ENCODE measurements at places on chromosomes 3 and 15.

DNA sequence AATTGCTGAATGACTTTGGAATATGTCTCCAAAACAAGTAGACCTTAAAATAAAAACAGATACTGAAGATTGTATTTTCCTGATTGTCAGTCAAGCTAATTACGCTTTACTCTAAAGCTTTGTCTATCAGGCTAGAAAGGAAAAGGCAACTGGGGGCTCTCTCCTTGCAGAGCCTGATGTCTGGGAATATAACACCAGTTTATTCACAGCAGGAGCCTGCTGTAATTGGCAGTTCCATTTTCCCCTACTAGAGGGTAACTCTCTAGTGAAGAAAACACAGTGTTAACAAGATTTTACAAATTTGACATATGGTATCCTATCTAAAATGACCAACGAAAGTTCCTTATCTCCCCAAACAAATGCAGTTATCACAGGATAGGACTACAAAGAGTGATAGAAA is 158.8 kb downstream of the PDZRN3 start:
- no peak for DNase-seq

- no peak for DNase-seq
Observed at GRCh38 chr15:91572110-91572509, 281.4 kb upstream of the SLCO3A1 start.

- DNase-seq: no peak
Observed at GRCh38 chr15:50979041-50979440, 70.6 kb downstream of the AP4E1 start.

DNA sequence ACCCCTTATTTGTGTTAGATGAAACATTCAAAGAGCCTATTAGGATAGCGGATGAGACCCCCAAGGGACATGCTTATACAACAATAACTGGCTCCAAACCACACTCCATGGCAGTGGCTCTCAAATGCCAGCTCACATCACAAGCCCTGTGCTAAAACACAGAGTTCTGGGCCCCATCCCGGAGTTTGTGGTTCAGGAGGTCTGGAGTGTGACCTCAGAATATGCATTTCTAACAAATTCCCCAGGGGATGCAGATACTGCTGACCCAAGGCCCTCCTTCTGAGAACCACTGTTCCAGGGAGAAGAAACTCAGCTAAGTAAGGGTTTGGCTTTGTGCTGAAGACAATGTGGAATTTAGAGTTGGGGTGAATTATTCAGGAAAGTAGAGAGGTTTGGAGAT is 3.6 kb downstream of the CCRL2 start:
- no peak for DNase-seq

DNA sequence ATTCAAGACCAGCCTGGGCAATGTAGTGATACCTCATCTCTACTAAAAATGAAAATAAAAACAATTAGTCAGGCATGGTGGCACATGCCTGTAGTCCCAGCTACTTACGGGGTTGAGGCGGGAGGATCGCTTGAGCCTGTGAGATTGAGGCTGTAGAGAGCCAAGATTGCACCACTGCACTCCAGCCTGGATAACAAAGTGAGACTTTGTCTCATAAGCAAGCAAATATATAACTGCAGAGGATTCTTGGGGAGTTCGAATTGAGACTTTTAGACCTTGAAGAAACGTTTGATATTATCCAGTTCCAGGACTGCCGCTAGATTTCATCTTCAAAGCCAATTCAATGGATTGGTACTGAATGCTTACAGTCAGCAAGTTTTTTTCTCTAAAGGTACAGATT is 11.9 kb upstream of the RARB start:
- no peak for DNase-seq
